SK-MEL-5 (cell line): ENCODE measurements at places on chromosomes 1 and 21.

DNA sequence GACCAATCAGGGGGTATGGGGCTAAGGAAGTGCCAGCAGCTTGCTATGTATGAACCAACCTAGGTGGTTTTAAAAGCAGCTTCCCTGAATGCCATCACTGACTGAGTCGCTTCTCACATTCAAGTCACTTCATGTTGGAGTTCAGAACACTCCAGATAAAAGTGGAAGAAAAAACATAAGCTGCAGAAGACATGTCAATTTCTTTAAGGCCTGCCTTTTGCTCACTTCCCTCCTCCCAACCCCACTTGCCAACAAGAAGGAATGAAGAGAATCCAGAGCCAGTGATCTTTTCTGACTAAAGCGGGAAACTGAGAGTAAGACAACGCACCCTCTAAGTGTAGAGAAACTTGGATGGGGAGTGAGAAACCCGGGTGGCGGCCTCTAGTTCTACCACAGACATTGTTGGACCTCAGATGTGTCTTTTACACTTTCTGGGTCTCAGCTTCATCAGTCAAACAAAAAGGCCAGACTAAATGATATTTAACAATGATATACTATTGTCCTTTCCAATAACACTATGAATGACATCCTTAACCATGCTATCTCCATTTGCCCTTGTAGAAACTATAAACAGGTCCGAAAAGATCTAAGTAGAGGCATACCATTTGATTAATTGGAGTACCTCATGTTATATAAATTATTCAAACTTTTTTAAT is 54.1 kb downstream of the LUZP1 start:
- DNase-seq: no peak

DNA sequence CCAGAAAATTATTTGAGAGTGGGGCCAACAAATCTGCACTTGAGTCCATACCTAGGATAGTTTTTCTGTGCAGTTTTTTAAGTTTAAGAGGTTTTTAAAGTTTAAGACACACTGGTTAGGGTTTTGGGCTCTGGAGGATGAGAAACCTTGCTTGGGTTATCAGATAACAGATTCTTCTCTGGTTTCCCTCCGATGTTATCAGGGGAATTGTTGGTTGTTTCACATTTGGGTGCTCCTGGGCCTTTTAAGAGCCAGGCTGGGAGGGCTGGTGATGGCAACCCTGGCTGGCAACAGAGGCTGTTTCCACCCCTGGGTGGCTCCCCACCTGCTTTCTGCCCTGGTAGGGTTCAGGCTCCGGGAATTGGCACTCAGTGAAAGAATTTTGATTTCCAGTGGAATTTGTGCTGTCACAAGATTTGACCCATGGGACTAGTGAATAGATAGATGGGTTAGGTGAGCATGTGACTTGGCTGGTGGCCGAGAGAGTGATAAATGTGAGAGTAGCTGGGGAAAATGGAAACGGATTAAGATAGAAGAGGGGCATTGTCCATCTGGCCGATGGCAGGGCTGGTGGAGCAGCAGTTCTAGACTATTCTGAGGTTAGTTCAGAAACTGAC is 14.8 kb downstream of the VANGL1 start:
- DNase-seq: peak; percentile 79

GRCh38 chr1:114207635-114208034 is 54.0 kb upstream of the SYT6 start:
- DNase-seq: no peak

GRCh38 chr21:41819236-41819855 is 52.5 kb upstream of the RIPK4 start:
- no peak for DNase-seq

GRCh38 chr1:88549536-88549935 is 134.5 kb upstream of the PKN2 start:
- DNase-seq: no peak
